Motor neuron (in vitro differentiated cells): ENCODE measurements at places on chromosomes 6 and 20.

DNA sequence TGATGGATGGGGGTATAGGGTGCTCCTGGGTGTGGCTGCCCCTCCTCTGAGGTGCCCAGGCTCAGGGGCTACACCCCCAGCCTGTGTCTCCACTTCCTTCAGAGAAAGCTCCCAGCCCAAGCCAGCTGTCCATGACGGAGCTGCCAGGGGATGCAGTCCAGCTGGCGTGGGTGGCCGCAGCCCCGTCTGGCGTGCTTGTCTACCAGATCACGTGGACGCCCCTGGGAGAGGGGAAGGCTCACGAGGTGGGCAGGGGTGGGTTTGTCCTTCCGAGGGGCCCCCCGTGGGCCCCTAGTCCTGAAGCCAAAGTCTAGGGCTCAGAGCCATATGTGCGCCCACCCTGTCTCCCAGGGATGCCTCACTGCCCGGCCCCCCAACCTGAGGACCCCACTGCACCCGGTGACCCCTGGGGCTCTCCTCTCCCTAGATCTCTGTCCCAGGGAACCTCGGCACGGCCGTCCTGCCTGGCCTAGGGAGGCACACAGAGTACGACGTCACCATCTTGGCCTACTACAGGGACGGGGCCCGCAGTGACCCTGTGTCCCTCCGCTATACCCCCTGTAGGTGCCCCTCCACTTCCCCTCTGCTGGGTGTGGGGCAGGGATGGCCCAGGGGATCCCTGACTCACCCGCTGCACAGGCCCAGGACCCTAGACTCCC, 19.8 kb downstream of the COL20A1 start:
- no peak for ATAC-seq

GRCh38 chr20:46056970-46057855, 28.2 kb downstream of the SLC12A5 start:
- peak; percentile 10 for ATAC-seq

GRCh38 chr6:18279422-18279821, 15.1 kb upstream of the DEK start:
- no peak for ATAC-seq

GRCh38 chr6:77447254-77447653, 16.0 kb downstream of the HTR1B start:
- ATAC-seq = no peak

GRCh38 chr6:116251568-116252384, 2.1 kb downstream of the TSPYL4 start:
- no peak for ATAC-seq

GRCh38 chr6:35719830-35720733, 16.8 kb upstream of the ARMC12 start:
- ATAC-seq = no peak

- ATAC-seq = no peak
Measured at GRCh38 chr6:38170666-38171355, 351.3 kb downstream of the ZFAND3 start.

- ATAC-seq = no peak
Measured at GRCh38 chr20:39745380-39745779, 783.2 kb downstream of the DHX35 start.

DNA sequence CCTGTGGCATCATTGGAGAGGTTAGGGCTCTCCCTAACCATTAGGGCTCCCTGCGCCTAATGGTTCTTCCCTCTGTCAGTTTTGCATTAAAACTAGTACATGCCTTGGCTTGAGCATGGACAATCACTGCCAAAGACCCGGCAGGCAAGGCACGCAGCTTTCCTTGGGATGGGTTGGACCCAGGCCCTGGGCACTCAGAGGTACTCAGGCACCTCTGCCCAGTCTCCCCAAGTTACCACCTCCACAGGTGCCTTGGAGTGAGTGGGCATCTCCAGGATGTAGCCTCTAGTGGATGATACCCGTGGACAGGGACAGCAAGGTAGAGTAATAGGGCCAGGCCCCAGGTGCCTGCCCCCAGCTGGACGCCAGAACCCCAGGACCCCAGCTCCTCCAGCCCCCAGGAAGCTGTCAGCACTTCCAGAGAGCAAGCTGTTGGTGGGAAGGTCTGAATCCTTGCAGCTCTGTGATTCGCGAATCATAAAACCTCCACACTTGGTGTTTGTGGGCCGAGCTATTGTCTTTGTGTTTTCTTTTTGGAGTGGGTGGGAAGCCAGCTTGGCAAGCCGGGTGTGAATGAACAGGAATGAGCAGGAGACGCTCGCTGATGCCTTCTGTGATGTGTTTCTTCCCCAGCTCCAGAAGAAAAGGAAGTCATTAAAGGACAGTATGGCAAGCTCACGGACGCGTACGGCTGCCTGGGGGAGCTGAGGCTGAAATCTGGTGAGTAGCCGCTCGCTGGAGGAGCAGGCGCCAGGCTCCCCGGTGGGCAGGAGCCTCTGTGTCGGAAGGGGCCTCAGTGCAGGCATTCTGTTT, 35.1 kb downstream of the SYNJ2 start:
- ATAC-seq = no peak

DNA sequence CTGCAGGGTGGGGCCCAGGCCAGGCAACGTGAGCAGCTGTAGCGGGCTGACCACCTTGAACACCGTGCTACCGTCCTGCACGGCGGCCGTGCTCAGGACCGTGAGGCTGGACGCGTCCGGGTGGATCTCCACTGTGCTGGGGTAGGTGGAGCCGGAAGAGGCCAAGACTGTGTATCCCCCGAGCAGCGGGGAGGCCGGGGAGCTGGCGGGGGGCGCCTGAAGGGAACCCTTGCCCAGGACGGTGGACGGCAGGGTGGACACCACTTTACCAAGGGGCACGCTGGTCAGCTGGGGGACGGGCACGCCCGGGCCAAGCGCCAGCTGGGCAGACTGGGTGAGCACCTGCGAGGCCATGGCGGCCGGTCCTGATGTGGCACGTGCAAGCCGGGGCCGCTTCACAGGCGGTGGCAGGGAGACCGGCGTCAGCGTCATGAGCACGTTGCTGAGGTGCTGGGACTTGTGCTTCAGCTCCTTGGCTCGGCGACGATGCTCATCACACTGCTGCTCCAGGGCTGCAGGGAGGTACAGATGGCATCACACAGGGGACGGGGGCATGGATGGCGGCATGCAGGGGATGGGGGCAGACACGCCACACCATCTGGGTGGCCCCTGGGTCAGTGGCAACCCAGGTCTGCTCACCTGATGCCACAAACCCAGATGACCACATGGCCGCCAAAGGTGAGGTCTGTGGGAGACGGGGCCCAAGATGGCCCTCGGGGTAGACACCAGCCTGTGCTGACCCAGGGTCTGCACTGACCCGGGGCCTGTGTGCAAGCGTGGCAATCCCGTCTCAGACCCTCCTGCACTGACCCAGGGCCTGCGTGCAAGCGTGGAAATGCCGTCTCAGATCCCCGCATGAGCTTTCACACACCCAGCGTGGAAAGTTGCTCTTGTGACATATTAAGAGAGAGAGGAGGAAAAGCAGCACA, 16.4 kb upstream of the HELZ2 start:
- ATAC-seq = peak; percentile 12

DNA sequence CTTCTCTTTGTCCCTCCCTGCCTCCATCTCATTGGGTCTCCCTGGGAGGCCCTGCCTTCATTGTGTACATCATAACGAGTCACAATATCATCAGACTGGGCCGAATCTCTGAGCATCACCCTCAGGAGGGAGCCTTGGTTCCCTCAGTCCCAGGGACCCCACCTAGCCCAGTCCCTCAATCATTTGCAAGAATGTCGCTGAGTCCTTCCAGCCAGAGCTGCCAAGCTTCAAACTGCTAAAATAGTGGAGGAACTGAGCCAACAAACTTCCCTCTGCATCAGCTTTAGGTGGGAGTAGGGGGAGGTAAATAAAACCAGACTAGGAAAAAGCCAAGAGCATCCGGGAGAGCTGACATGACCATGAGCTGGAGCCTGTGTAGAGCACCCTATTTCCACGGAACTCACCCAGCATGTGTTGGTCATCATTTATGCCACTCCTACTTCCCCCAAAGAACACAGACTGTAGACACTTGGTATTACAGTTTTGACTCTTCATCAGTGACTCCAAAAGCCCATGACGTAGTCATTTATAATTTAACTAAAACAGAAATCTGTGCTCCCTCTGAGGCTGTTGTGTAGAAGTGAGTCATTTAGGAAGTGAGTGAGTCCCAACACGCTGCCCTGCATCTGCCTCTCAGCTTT, 28.8 kb upstream of the IL17A start:
- peak; percentile 51 for ATAC-seq

DNA sequence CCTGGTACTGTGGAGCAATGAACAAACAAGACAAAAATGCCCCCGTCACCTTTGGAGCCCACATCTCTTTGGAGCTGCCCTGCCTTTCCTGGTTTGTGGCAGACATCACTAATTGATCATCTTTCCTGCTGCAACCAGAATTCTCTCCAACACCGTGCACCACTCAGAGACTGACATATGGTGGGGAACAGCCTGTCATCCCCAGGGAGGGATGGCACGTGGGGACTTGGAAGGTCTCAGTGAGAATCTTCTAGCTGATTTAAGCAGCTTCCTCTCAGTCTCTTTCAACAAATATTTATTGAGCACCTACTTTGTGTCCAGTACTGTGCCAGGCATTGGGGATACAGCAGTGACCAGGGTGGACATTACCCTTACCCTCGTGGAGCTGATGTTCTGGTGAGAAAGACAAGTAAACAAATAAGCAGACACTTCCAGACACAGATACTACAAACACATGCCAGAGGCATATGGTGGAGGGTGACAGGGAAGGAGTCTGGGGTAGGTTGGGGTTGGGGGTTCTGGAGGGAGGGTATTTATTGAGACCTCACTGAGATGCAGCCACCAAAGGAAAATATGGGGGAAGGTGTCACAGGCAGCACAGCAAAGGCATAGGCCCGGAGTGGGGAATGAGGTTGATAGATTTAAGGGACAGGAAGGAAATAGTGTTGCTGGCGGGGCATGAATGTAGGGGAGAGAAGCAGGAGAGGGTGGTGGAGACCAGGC, 82.3 kb downstream of the CEBPB start:
- ATAC-seq = no peak

GRCh38 chr6:165451838-165452237, 142.4 kb upstream of the C6orf118 start:
- ATAC-seq = no peak

- no peak for ATAC-seq
Measured at GRCh38 chr20:12886618-12887363, 122.0 kb upstream of the SPTLC3 start.

DNA sequence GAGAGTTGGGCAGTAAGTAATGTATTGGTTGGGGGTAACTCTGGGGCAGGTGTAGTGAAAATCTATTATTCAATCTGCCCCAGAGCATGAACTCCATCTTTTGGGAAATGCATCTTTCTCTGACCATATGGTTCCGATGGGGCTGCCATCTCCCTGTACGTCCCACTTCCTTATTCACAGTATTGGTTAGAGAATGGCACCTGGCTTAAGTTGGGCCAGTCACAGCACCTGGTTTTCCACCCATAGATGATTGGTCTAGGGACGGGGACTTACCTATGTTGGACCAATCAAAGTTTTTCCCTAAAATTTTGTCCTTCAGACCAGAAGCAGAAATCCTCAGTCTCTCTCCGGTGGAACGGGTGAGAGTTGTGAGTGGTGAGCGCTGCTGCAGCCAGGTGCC, 2.2 kb upstream of the RALY start:
- ATAC-seq = no peak

GRCh38 chr6:85680388-85680787, 37.7 kb upstream of the SYNCRIP start:
- ATAC-seq = no peak

GRCh38 chr6:37145443-37145842, 24.5 kb upstream of the PIM1 start:
- no peak for ATAC-seq

- no peak for ATAC-seq
Measured at GRCh38 chr6:42154461-42155209, 12.2 kb upstream of the C6orf132 start.

GRCh38 chr6:7268816-7269555, 44.0 kb downstream of the SSR1 start:
- no peak for ATAC-seq

- no peak for ATAC-seq
Measured at GRCh38 chr6:88734544-88734943, 228.9 kb downstream of the RNGTT start.

- no peak for ATAC-seq
Measured at GRCh38 chr20:56506103-56506502, 18.4 kb upstream of the FAM209A start.

DNA sequence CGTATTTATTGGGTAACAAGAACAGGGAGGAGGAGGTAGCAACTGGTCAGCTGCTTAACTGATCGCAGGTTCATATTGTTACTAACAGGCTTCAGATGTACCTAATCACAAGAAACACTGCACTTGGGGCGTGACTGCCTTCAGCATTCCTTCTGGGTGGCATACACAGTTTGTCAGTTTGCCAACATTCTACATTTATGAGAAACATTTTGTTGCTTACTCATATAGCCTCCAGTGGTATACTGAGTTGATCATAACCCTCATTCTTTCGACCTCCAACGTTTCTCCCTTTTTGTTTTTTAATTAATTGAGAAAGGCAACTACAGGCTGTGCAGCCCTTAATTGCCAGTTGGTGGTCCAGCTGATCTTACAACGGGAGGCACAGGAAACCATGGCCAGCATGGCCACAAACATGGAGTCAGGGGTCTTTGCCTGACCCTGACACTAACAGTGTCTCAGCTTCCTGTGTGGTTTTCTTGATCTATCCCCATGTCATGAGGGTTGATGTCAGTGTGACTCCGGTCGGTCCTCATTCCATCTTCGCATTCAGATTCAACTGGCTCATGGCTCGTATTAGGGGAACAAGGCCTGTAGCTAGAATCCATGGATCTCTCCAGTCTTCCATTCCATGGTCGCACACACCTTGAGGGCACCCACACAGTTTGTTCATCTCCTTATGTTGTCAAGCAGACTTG, 9.4 kb downstream of the EPB41L2 start:
- no peak for ATAC-seq

DNA sequence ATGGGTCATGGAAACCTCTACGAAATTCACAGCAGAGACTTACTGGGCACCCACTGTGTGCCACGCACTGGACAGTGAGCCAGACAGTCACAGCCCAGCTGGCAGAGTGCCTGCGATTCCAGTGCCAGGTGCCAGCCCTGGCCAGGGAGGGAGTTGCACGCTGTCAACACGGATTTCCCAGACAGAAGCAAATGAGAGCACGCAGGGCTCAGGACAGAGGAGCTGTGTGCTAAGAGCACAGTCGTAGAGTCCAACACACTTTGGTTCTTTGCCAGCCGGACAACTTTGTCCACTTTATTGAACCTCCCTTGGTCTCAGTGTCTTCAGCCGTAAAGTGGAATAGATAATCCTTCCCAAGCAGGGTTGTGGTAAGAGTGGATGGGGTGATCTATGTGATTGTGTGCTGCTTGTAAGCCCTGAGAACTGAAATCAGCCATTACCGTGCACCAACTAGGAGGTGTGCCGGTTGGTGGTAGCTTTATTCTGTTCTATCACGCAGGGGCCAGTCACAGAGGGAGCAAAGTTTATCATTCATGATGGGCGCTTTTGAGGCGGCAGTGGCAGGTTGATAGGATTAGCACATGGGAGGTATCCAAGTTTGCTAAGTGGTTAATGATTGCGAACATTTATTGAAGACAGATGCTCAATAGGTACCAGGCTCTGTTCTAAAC, 40.6 kb downstream of the SIRPA start:
- ATAC-seq = no peak
